ENCODE measurements at places on chromosomes 2 and 18.

DNA sequence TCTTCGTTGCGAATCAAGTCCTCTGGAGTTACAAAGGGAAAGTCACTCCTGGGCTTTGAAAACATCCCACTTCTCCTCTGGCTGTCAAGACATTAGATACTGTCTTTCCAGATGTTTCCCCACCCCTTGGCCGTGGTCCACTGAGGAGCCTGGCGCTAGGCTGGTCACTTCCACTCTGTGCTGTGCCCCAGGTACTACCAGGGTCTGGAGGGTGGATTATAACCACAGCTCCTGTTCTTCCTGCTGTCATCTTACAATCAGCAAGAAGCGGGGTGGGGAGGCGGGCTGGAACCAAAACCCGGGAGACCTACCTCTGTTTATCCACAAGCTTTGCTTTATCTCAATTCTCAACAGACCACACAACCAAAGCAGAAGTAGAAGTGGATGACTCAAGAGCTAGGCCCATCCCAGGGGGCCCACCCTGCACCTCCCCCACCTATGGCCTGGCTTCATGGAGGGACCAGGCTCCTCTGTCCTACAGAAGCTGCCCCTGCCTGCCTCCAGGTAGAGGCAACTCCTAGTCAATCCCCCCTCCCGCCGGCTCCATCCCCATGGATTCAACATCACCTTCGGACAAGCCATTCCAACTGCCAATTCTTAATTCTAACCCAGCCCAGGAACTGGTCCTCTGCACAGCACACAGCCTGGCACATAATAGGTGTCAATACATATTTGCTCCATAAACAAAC lies 17.8 kb downstream of the SMAD7 start:
- DNase-seq: no peak

GRCh38 chr2:43424262-43425207 lies 171.3 kb downstream of the THADA start:
- DNase-seq: no peak

DNA sequence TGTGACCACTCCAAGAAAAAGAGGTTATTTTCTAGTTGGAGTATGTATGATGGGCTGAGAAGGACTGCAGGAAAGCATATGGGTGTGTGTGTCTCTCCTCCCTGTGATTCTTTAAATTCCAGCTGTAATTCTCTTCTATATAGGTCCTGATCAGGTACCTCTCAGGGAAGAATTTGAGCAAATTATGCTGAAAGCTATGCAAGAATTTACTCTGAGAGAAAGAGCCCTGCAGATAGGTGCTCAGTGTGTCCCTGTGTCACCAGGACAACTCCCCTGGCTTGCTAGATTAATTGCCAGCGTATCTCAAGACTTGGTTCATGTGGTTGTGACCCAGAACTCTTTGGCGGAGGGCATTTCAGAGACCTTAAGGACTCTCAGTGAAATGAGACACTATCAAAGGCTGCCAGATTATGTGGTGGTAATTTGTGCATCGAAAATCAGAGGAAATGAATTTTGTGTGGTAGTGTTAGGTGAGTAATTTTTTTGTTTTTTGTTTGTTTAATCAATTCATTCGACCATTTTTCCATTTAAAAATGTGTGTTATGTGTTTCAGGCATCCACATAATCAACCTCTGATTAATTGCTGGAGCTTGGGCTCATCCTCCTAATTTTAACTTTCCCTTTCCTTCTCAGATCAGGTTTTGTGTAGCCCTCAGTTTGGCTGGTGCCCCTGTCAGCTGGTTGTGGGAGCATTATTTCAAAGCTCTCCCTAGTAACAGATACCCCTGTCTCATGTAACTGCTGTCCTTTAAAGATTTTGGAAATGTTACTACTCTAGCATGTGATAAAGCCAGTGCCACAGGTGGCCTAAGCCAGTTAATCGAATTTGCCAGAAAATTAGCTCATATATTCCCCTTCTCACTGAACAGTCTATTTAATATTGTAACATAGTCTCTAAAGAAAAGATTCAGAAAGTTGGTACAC lies 150.9 kb downstream of the ESCO1 start:
- no peak for DNase-seq

GRCh38 chr2:88492002-88492401 lies 39.5 kb upstream of the FOXI3 start:
- no peak for DNase-seq

- no peak for DNase-seq
Measured at GRCh38 chr18:36561046-36561445, 263.5 kb downstream of the FHOD3 start.

GRCh38 chr2:144642856-144643255 lies 122.9 kb upstream of the ZEB2 start:
- DNase-seq: no peak

DNA sequence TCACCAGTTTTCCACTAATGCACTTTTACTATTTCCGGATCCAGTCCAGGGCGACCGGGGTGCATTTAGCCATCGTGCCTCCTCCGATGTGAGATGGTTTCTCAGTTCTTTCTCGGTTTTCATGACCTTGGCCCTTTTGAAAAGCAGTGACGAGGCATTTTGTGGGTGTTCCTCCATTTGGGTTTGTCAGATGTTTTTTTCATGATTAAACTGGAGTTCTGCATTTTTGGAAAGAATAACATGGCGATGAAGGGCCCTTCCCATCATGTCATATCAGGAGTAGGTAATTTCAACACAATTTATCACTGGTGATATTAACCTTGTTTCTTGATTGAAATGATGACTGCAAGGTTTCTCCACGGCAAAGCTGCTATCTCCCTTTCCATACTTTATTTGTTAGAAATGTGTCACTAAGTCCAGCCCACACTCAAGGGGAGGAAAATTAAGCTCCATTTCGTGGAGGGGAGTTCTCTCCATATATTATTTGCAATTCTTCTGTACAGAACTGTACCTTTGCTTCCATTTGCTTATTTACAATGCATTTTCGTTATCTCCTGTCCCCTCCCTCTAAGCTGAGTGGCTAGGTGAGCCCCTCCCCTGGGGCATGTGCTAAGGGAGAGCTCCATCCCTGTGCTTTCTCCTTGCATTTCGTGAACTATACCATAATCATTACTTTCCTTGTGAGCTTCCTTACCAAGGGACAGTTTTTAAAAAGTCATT lies 8.9 kb upstream of the KLF11 start:
- no peak for DNase-seq

GRCh38 chr18:10482363-10482984 lies 28.0 kb downstream of the APCDD1 start:
- DNase-seq: no peak

GRCh38 chr2:164992818-164993217 lies 37.5 kb upstream of the SLC38A11 start:
- DNase-seq: peak; percentile 80

DNA sequence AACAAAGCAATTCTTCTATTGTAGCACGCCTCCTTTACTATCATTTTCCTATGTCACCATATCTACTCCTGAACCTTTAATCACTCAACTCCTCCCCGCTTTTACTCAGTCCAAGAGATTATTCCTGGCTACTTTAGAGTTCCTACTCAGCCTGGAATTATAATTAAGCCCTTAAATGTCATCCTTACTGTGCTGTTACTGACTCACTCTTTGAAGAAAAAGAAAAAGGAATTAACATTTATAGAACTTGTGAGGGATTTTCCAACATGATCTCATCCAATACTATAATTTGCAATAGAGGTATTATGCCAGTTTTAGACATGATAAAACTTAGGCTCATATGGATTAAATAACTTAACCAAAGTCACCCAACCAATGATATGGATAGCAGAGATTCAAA lies 61.7 kb downstream of the CCDC88A start:
- peak; percentile 12 for DNase-seq

GRCh38 chr2:232871418-232871834 lies 1.4 kb downstream of the SNORC start:
- no peak for DNase-seq

- DNase-seq: no peak
Measured at GRCh38 chr2:96601382-96602292, 36.5 kb downstream of the KANSL3 start.

GRCh38 chr2:240618776-240619175 lies 6.5 kb upstream of the GPR35 start:
- DNase-seq: no peak

DNA sequence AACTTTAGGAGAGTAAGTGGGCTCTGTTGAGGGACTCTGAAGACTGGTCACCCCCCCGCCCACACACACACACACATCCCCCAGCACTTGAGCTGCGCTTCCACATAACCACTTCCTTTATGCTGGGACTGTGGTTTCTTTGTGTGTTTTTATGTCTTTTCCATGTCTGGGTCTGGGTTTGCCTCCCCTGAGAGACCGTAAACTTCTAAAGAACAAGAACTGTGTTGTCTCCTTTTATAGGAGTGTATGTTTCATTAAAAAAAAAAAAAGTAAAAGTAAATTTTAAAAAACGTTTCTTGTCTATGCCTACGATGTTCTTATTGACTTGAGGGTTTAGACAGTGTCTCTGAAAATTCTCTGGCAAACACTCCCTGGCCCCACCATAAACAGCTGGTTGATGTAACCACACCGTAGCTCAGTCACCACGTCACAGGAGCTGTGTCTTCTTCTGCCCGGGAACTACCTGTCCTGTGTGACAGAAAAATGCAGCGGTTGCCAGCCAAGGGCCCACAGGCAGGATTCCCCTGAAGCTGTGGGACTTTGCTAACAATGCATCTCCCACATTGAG lies 68.0 kb downstream of the KLHL29 start:
- no peak for DNase-seq
